Stimulated activated CD8-positive, alpha-beta memory T cell treated with anti-CD3 and anti-CD28 coated beads, Interleukin-4, amount 100 ng/mL, for 4 hours (primary cell): ENCODE measurements at places on chromosomes 4 and X.
A peak's percentile ranks its signal among the peaks of the same experiment; 100 is the strongest.

GRCh38 chr4:33061727-33062126 lies 2341.6 kb downstream of the PCDH7 start:
- DNase-seq, result no peak

- DNase-seq, result no peak
These were observed 237.8 kb upstream of the JADE1 start for GRCh38 chr4:128571747-128572146.

DNA sequence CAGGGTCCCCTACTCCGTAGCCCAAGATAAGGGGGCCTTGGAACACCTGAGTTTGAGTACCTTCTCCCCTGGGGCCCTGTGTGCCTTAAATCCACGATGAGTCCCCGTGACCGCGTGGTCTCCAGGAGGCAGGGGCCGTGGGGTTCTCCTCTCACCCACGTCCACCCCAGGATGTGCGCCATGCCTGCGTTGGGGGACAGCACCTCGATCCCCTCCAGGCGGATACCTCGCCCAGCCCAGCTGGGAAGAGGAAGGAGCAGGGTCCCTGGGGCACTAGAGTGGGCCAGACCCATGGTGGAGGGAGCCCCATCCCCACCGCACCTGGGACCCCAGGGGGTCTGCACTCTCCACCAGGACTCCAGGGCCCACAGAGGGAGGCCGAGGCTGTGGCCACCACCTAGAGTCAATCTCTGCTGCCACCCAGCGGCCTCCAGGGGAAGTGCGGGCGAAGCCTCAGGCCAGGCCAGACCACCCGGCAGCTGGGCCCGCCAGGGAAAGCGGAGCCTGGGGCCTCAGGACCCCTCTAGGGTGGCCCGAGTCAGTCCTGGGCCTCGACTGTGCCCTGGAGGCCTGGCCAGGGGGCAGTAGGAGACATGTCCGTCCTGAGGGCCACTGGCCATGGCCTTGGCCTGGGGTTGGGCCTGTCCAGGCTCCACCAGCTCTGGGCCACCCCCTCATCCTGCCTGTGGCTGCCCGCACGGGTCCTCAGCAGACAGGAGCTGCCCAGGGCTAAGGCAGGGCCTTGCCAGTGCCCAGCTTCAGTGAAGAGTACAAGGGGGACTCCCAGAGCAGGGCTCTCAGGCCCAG lies 55.0 kb downstream of the FAM53A start:
- peak; percentile 51 for DNase-seq

GRCh38 chr4:99504804-99505502 lies 5.9 kb upstream of the C4orf17 start:
- no peak for DNase-seq

- DNase-seq, result no peak
These were observed 11.6 kb upstream of the MAGEB17 start for GRCh38 chrX:16155581-16156096.

- no peak for DNase-seq
These were observed 66.0 kb upstream of the STOX2 start for GRCh38 chr4:183838987-183839712.
